ENCODE measurements at places on chromosomes 7 and 10.

DNA sequence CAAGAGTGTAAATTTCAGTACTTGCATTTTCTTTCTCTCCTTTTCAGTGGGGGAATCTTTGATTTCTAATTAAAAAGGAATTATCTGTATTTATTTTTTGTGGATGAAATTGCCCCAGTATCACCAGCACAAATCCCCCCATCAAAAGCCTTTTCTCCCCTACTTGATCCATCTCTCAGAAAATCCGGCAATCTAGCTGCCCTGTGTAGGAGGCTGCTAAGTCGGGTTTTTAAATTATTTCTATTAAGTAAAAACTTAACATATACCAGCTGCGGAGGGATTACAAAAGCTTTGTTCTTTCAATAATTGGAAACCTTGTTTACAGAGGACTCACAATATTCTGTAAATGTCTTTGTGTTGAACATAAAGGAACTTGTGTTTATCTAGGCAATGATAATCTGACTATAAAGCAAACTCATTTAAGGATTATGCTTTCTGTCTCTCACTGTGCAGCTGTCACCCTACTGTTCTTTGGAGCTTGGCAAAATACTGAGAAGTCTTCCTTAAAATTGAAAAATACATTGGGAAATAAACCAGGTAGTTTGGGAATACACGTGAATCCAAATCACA lies 177.4 kb upstream of the PRR15 start:
- no peak for DNase-seq

- no peak for DNase-seq
Measured at GRCh38 chr7:46513447-46513848, 592.4 kb upstream of the IGFBP3 start.

GRCh38 chr7:13309535-13309934 lies 622.1 kb downstream of the ARL4A start:
- DNase-seq, result no peak

DNA sequence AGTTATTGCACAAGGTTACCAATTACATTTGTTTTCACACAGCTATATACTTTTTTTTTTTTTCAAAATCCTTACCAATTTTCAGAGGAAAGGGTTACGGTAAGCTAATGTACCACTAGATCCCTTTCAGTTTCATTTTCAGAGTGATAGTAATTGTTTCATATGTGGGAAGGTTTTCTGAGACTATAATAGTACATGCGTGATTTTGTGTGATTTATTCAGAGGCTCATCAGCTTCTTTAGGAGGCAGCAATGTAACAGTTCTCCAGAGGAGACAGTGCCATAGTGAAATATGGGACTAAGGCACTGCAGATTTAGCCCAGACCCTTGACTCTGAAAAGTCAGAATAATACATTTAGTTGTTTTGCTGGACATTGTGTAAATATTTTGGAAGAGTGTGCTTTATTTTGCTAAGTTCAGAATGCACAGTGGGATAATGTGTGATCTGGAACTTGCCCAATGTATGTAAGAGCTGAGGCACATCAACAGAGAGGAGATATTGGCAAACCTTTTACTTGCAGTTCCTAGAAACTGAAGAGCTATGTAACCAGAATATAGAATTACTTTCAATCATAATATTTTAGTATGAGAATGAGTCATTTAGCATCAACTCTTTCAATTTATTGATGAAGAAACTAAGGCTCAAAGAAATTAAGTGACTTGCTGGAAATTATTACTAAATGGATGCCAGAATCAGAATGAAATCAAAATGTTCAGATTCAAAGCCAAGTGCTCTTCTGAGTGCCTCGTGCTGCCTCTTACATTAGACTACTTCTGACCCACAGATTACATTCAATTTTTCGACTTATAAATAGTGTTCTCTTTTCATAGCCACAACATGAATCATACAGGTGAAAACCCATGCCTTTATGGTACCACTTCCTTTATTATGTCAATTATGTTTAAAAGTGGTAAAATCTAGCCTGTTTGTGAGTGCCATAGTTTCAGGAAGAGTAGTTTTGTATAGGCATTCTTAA lies 207.7 kb upstream of the TEX47 start:
- DNase-seq, result no peak

GRCh38 chr7:138021889-138022288 lies 20.0 kb upstream of the CREB3L2 start:
- DNase-seq, result peak; percentile 46

DNA sequence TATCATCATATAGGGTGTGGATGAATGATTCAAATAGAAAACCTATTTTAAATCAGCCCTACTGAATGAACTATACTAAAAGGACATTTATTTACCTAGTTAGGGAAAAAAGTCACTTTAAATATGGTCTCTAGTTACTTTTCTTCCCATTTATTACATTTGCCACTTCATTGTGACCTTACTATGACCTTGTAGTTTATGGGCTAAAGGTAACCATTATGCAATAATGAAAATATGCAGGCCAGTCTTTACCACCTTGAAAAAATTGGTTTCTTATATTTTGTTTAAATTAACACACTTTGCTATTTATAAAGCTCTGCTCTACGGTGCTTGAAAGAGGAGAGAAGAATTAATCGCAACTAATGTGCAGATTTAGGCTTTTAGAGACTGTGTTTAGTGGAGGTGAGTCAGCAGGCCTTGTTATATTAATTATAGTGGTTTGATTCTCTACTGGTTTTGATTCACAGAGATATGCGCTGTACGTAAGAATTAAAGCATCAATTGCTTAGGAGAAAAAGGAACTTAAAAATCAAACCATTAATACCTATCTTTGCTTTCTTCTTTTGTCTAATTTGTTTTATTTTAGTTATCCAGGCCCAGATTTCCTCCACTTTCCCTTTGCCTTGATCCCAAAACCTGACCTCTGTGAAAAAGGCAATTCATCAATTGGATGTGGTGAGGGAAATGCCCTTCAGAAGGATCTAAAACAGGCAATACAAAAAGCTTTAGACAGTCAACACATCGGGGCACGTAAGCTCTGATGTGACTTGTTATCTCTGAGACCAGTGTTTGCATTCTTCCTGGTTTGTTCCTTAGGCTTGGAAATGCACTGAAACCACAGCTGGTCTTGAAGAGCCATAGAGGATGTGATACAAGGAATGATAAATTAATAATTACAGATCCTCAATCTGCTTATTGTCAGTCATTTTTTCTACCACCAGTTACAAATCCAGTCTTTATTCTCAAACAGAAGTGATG lies 141.2 kb upstream of the HDAC9 start:
- DNase-seq, result peak; percentile 28

DNA sequence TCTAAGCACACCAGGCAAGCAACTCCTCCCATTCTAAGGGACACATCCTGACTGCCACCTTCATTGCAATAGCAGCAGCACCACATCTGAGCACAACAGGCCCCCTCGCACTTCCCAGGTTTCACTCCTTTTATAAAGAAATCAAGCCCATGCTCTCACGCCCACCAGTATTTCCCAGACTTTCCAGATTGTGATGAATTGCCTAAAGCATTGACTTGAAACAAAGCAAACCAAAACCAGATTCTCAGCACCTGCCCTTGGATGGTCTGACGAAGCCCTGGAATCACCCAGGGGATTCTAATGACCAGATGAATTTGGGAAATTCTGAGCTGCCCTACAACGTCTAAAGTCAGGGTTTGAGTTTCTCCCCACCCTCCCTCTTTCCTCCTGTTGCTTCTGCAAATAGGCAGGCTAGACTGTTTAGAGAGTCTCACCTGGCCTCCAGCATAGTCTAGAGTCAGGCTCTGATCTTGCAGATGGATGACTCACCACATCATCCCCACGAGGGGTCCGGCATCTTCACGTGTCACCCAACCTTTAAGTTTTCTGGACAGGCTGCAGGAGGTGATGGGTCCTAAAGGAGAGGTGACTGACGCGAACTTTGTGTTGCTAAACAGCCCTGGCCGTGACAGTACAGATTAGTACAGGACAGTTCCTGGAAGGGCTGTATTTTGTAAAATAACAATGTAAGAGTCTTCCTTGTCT lies 198.0 kb downstream of the SKIDA1 start:
- DNase-seq, result no peak

GRCh38 chr10:120789303-120790203 lies 61.6 kb upstream of the WDR11 start:
- no peak for DNase-seq

- peak; percentile 68 for DNase-seq
Measured at GRCh38 chr7:517774-518629, 1.6 kb downstream of the PDGFA start.

- no peak for DNase-seq
Measured at GRCh38 chr10:131532745-131533341, 221.3 kb upstream of the TCERG1L start.

GRCh38 chr7:43077732-43078391 lies 34.6 kb upstream of the HECW1 start:
- peak; percentile 60 for DNase-seq

GRCh38 chr10:71523756-71524155 lies 127.0 kb downstream of the CDH23 start:
- no peak for DNase-seq

DNA sequence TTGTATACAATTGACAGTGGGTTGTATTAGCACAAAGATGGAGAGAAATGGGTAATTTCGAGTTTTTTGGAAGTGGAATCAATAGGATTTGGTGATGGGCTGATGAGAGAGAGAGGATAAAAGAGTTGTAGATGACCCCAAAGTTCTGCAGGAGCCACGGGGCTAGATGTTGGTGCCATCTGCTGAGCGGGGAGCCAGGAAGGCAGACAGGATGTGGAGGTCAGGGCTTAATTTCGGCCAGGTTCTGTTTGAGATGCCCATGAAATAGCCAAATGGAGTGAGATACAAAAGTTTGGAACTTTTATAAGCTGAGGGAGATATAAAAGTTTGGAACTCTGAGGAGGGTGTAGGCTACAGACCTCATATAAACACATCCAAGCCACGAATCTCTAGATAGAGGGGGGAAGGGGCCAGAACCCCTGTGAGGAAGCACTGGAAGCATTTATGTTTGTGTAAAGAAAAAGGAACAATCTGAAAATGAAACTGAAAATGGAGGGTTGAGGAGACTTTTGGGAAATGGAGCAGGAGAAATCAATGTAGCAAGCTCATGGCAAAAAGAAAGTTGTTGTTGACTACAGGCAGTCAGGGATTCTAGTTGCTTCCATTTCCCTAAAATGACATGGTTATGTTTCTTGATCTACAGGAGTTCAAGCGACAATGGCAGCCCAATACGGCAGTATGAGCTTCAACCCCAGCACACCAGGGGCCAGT lies 2.2 kb downstream of the GIMAP4 start:
- no peak for DNase-seq

- no peak for DNase-seq
Measured at GRCh38 chr7:70182521-70182920, 584.2 kb downstream of the AUTS2 start.

DNA sequence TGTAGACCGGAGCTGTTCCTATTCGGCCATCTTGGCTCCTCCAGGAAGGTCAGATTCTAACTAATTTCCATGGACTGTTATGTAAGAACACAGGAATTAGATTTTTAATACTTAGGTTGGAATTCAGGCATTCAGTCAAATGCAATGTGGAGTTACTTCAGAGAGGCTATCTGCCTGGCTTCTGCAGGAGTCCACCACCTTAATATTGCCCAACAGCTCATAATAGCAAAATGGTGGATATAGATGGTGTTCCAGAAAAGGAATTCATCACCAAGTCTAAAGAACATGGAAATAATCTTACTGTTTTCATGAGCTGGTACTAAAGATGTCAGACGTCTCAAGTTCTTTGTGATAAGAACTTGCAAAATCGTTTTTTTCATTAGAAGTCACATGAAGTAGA lies 39.5 kb downstream of the CRHR2 start:
- DNase-seq, result no peak

DNA sequence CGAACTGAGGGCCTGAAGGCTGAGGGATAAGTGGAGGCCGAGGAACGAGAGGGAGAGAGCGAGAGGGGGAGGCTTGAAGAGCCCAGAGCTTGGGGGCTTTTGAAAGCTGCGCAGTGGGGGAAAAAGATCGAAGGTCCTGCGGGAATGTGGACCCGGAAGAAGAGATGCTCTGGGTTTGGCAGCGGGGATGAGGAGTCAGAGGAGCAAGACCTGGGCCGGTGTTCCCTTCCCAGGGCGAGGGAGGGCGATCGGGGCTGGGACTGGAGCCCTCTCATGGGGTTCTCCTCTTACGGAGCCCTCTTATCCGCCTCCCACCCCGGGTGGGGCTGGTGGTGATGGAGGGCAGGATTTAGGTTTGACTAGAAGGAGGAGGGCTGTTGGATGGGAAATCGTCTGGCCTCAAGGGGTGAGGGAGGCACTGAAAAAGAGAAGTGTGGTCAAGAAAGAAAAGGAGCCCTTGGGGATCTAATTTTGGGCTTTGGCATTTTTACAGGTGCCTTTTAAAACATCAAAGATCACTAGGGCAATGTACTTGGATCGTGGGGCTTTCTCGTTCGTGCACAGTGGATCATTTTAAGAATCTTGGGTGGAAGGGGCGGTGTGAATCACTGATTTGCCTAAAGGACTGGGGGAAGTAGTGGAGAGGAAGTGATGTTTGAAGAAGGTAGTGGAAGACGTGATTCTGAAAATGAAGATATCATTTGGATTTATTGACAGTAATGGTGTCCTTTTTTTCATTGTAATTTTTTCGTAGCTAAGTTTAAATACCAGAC lies 637 bp downstream of the SAMD8 start:
- peak; percentile 45 for DNase-seq

- DNase-seq, result peak; percentile 39
Measured at GRCh38 chr10:49592726-49593563, 17.2 kb upstream of the SLC18A3 start.

GRCh38 chr7:148290538-148290937 lies 300.0 kb upstream of the C7orf33 start:
- DNase-seq, result no peak

DNA sequence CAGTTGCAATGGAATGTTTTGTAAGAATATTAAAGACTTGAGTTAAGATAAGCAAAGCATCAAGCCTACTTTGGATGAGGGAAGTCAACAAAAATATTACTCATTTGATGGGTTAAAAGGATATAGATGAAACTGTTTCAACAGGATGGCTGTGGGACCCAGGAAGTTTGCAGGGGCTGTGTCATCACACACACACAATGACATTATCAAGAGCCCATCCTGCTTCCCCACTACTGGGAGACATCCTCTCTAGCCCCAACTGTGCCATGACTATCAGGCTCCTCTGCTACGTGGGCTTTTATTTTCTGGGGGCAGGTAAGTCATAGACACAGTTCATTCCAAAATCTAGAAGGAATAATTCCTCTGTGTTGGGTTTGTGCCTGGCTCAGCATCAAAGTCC lies 78.8 kb upstream of the PRSS1 start:
- no peak for DNase-seq

- DNase-seq, result no peak
Measured at GRCh38 chr10:49212783-49213182, 24.6 kb upstream of the TMEM273 start.

- no peak for DNase-seq
Measured at GRCh38 chr7:45865594-45866410, 7.1 kb downstream of the CCDC201 start.

GRCh38 chr10:46305079-46305818 lies 18.5 kb downstream of the ANTXRL start:
- DNase-seq, result no peak

DNA sequence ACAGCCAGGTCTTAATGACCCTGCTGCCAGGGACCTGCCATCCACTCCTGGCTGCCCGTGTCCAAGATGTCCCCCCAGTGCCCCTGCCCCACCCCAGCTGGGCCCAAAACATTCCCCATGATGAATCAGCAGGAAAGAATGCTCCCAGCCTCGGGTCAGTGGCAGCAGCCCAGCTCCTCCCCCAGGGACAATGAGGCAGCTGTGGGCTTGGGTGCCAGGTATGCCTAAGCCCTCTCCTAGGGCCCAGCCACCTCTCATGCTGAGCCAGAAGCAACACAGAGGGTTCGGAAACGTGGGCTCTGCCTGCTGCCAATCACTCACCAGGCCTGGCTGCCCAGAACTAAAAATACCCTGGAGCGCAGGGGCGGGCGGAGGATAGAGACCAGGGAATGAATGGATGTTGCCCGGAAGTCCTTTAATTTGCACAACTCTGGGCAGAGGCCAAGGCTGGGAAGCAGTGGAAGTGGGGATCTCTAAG lies 1.5 kb upstream of the LOXL4 start:
- peak; percentile 88 for DNase-seq
